T-cell (primary cell): ENCODE measurements at places on chromosomes 1 and 21.

DNA sequence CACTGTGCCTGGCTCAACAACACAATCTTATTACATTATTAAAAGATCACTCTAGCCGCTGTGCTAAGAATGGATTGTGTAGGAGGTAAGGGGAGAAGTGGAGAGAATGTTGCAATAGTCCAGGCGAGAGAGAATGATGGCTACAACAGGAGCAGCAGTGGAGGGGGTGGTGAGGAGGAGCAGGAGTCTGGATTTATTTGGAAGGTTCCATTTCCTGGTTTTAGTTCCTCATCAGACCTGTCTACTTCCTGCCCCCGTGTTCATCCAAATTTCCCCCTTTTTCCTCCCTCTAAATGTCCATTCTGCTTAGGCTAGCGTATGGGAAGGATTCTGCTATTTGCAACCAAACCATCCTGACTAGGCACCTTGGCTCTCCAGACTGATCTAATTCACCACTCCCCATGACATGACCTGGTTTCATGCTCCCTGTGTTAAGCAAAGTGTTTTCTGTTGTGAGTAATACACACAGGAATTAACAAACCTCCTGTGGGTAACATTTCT is 35.1 kb upstream of the EYA3 start:
- DNase-seq, result no peak

DNA sequence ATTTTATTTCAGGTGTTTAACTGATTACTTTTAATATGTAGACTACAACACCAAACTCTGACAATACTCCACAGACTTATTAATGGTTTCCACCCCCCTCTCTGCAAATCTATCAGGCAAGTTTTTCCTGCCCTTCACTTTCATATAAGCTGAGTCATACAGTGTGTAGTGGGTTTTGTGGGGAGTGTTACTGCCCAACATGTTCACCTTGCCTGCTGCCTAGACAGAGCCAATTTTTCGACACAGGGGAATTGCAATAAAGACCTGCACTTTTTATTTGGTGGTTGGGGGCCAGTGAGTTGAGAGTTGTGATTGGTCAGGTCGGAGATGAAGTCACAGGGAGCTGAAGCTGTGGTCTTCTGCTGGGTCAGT is 119.7 kb downstream of the PPIAL4G start:
- no peak for DNase-seq

- no peak for DNase-seq
These were observed 3.4 kb downstream of the HENMT1 start for GRCh38 chr1:108657356-108658080.

DNA sequence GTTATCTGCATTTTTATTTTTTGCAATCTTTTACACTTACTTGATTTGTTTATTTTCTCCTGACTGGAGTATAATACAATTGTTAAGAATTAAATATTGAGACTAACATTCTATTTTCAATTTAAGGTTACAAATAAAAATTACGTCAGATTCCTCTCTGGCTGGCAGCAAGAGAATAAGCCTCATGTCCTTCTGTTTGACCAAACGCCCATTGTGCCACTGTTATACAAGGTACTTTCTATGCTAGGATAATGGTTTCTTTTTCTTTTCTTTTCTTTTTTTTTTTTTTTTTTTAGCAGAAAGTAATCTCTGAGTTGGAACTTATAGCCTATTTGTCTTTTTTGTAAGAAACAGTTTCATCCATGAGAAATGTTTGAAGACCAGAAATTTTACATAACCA is 20.0 kb downstream of the DNAJC16 start:
- no peak for DNase-seq

- no peak for DNase-seq
These were observed 94.1 kb downstream of the COL24A1 start for GRCh38 chr1:86062453-86062852.

- no peak for DNase-seq
These were observed 10.7 kb upstream of the GPR25 start for GRCh38 chr1:200861937-200862647.

GRCh38 chr1:208665936-208666335 is 421.8 kb upstream of the PLXNA2 start:
- no peak for DNase-seq

- no peak for DNase-seq
These were observed 143.2 kb upstream of the EDN2 start for GRCh38 chr1:41627491-41628280.

DNA sequence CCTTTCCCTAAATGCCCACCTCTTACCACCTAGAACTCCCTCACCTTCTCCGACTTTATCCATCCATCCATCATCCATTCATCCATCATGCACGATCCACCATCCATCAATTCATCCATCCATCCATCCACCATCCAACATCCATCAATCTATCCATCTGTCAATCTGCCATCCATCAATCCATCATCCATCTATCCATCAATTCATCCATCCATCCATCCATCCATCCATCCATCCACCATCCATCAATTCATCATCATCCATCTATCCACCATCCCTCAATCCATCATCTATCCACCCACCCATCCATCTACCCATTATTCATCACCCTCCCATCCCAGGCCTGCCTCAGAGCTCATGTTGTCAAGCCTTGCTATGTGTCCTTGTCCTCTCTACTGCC is 34.5 kb downstream of the WNT3A start:
- no peak for DNase-seq

GRCh38 chr1:206420471-206420870 is 49.8 kb upstream of the IKBKE start:
- DNase-seq, result no peak

GRCh38 chr1:34166625-34167361 is 1.8 kb upstream of the CSMD2 start:
- DNase-seq, result no peak
